DND-41 (cell line): ENCODE measurements at places on chromosomes 3 and 15.
A peak's percentile ranks its signal among the peaks of the same experiment; 100 is the strongest.

- no peak for DNase-seq
Observed at GRCh38 chr3:112409041-112409440, 76.1 kb downstream of the CD200 start.

DNA sequence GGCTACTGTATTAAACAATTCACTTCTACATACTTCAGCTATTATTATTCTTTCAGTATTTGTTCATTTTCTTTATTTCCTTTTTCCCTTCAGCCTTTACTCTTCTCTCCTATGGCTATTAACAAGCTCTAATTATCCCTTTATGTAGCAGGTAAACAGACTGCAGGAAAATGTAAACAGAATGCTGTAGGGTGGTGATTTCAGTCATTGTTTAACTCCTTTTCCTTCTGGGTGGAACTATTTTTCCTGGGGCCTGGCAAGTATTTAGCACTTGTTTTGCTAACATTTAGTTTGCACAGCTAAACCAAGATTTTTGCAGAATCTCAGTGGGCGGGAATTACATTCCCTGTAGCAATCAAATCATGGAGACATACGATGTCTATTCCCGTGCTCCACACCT, 14.4 kb downstream of the RARB start:
- no peak for DNase-seq

DNA sequence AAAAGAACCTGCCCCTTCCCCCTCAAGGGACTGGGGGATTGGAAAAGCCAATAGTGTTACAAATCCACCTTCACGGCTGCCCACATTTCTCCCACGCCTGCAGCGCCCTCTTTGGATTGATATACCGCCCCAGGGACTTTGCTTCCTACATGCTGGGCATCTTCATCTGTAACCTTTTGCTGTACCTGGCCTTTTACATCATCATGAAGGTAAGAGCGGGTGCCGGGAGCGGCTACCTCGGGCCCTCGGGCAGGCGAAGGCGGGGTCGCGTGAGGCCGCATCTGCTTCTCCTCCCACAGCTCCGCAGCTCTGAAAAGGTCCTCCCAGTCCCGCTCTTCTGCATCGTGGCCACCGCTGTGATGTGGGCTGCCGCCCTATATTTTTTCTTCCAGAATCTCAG, 73.1 kb downstream of the USF3 start:
- no peak for DNase-seq

DNA sequence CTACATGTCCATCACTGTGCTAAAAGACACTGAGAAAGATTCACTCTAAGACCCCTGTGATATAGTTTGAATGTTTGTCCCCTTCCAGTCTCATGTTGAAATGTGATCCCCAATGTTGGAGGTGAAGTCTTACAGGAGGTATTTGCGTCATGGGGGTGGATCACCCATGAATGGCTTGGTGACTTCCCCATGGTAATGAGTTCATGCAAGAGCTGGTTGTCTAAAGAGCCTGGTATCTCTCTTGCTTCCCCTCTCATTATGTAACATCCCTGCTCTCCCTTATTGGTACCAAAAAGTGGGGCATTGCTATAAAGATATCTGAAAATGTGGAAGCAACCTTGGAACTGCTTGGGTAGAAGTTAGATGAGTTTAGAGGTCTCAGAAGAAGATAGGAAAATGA, 32.2 kb upstream of the FAM174B start:
- no peak for DNase-seq

- no peak for DNase-seq
Observed at GRCh38 chr15:73424506-73424905, 18.5 kb upstream of the REC114 start.

DNA sequence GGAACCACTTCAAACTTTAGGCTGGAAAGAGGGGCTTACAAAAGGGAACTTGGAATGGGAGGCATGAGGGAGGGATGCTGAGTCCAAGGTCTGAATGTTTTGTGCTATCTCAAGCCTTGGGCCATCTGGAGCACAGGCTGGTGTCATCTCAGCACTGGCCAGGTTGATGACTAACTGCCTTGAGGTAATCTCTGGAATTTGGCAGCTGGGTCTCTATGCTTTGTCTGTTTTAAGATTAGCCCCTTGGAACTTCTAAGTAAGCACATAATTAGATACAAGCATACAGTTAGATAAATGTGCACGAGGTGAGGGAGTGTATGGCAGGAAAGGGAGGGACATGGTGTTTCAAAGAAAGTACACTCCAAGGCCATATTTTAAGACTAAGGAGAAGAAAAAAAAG, 252.4 kb upstream of the CCDC54 start:
- DNase-seq: no peak

GRCh38 chr3:14282706-14283075, 104.1 kb downstream of the LSM3 start:
- no peak for DNase-seq

- DNase-seq: no peak
Observed at GRCh38 chr3:19103510-19103909, 44.8 kb upstream of the KCNH8 start.

DNA sequence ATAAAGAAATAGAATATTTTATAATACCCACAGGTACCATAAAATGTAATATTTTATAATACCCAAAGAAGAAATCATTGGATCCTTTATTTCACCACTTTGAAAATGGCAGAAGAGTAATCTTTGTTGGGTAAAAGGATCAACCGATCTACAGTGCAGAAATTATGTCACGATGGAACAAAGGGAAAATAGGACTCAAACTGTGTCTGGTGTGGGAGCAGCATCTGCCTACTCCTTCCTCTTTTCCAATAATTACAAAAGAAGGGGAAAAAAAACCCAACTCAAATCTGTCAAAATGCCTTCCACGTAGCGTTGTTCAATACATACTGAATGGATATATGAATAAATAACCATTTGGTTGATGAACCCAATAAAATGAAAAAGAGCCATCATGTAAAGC, 492.6 kb upstream of the TBL1XR1 start:
- no peak for DNase-seq

GRCh38 chr3:70094197-70094596, 94.7 kb downstream of the SAMMSON start:
- no peak for DNase-seq

- DNase-seq: peak; percentile 55
Observed at GRCh38 chr3:42803414-42804105, 730 bp downstream of the HIGD1A start.

DNA sequence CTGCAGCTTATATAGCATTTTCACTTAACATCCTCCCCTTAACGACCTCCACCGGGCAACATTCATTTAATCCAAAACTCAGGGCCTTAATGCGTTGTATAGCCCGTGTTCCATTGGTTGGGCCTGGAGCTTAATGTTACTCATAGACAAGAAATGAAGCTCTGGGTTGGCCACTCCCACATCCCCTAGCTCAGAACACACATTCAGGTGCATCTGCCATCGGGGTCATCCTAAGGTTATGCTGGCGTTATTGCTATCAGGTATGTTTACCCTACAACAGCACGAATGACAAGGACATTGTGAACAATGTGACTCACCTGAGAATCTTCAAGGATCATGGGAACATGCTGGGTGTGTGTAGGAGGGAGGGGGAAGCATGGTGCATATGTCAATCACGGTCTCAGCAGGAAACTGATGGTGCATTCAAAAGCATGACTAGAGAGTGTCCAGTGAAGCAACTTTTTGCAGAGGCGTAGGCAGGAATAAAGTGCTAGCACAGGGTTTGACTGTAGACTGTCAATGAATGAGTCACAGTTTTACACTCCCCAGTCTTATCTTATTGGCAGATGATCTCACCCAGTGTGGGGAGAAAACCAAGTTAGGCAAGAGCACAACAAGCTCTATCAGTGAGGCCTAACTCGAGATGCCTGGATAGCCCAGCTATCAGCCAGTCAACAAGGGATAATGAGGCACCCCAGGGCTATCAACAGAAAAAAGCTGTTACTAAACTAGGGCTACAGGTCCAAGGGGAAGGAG, 402.1 kb upstream of the MCTP2 start:
- no peak for DNase-seq

DNA sequence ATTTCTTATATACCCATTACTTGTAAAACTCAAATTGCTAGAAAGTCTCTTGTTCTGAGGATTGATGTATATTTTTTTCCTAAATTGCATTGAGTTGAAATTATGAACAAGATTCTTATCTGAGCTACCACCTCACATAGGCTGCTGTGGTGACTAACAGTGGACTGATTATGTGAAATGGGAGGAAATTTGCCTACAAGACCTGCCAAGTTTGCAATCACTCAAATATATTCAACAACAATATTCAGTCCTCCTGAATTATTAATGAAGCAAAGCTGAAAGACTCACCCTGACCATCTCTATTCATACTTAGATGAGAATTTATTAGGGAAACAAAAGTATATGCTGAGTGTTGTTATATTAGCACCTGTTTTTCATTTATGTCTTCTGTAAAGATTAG, 412.6 kb upstream of the SEMA6D start:
- no peak for DNase-seq

DNA sequence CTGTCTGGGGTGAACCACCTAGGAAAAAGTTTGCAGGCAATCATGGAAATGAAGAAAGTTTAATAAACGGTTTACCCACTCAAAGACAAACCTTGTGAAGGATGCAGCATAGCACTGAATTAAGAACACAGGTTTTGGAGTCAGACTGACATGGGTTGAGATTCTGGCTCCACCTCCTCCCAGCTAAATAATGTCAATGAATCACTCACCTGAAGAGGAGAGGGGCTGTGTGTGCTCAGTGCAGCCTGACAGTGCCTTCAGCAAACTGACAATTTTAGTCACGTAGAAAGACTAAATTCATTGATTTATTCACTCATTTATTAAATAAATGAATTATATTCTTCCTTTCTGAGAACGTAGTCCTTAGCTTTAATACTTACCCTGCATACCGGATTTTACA, 18.9 kb downstream of the NR1I2 start:
- no peak for DNase-seq

- DNase-seq: no peak
Observed at GRCh38 chr3:51709004-51709420, 2.1 kb downstream of the GRM2 start.

DNA sequence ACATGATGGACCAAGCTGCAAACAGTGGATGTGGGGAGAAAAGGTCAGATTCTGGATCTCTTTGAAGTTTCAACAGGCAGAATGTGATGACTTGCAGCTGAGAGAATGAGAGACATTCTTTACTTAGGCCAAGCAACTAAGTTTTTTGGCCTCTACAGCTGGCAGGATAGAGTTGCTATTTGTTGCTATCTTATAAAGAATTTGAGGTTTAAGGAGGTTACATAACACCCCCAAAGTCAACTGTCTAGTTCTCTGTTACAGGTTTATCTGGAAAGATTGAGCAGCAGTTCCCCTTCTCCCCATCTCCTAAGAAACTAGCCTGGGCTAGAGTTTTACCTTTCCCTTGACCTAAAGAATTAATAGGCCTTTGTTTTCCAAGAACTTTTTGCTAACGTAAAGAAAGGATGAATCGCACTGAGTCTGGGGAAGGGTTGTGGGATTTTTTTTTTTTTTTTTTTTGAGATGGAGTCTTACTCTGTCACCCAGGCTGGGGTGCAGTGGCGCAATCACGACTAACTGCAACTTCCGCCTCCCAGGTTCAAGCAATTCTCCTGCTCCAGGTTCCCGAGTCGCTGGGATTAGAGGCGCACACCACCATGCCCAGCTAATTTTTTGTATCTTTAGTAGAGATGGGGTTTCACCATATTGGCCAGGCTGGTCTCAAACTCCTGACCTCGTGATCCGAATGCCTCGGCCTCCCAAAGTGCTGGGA, 26.6 kb upstream of the SLMAP start:
- DNase-seq: no peak

- DNase-seq: no peak
Observed at GRCh38 chr3:136750897-136751315, 1.3 kb downstream of the STAG1 start.

DNA sequence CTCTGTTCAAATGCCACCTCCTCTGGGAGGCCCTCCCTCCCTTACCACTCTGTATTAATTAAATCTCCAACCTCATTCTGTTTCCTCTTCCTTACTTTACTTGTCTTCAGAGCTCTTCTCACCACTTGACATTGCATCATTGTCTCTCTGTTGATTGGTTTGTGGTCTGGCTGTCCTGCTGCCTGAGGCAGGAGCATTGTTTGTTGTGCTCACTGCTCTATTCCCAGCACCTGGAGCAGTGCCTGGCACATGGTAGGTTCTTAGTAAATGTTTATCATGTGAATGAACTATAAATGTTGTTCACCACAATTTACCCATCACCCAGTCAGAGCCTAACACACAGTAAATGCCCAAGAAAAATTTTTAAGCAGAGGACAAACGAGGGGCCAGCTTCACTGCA, 6.7 kb upstream of the BFSP2 start:
- DNase-seq: no peak

- no peak for DNase-seq
Observed at GRCh38 chr3:71488391-71488809, 95.1 kb downstream of the FOXP1 start.

DNA sequence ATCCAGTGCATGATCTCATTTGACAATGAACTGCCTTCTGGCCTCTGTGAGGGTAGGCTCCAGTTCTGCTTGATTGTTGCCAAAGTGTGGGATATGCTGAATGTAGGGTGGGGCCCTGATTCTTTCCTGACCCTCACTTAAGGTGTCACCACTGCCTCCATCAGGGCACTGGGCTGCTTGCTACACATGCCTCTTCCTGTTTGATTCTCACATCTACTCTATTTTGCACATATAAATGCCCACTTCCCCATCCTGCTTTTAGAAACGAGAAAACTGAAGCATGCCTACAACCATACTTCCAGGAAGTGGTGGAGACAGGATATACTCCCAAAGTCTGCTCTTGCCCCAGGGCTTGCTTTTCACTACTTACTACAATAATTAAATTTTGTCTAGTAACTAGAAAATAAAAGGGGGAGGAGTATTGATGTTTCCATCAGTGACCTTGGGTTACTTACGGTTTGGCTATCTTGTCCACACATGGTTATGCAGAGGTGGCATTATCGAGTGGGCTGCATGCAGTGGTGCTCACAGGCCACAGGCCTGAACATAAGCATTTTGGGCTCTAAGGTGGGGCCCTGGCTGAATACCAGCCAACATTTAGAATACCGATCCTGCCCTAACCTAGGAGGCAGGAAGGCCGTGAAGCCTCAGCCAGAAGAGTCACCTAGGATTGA, 6.7 kb downstream of the ZDHHC3 start:
- no peak for DNase-seq

DNA sequence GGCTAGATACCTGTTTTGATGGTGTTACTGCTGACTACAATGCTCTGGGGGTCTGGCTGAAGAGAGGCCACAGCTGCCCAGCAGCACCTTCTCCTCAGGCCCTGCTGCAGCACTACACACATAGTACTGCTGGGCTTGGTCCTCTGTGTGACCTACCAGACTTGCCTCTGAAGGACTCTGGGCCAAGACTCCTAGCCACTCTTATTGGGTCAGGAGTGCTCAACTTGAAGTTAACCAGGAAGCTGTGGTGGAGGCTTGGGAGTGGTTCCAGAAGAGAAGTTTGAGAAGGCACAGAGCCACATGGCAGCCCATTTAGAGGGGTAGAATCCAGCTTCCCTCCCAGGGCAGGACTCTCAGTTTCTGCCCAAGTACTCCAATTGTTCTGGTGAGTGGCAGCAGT, 16.6 kb downstream of the ELP6 start:
- no peak for DNase-seq
